SK-N-DZ (cell line): ENCODE measurements at places on chromosomes 2 and 18.
A peak's percentile ranks its signal among the peaks of the same experiment; 100 is the strongest.

DNA sequence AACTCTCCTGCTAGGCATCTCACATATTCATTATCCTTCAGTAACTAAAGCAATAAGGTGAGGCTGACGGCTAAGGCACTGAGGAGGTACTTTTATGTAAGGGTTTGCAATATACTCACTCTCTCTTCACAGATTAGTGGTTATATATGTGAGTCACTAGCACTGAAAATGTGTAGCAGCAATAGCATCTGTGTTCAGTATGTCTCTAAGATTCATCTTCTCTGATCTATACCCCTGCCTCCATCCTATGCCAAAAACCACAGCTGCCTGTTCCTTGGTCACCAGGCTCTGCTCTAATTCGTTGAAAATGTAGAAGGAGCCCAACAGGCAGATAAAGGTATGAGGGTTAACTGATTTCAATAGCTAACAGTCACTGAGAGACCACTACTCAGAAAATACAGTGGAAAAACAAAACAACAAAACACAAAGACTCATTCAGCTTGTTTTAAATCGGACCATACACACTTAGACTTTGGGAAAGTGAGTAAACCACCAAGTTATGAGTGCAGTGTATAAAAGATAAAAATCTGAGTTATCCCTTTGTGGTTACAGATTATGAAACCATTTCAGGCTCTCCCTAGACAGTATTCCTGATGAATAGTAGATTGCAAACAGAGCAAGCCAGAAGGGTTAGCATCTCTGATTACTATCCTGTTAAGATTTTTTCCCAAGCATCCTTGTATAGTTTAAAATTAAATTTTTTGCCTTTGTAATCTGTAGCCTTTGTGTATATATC lies 75.3 kb upstream of the CYP26B1 start:
- DNase-seq: no peak

DNA sequence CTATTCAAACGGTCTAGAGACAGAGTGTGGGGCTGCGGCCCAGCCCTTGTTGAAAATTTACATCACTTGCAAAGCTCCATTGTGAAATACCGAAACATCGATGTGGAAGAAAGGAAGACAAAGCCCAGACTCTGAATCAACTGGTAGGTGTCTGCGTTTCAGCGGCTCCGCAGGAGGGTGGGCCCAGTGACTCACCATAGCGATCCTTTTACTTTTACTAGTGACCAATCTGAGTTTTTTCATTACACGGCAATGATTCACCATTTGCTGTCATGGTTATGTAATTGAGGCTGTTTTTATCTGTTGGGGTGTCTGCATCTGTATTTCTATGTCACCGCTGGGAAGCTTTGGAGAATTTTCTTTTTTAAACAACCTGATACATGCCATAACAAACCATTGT lies 66.6 kb upstream of the ODC1 start:
- DNase-seq: no peak

DNA sequence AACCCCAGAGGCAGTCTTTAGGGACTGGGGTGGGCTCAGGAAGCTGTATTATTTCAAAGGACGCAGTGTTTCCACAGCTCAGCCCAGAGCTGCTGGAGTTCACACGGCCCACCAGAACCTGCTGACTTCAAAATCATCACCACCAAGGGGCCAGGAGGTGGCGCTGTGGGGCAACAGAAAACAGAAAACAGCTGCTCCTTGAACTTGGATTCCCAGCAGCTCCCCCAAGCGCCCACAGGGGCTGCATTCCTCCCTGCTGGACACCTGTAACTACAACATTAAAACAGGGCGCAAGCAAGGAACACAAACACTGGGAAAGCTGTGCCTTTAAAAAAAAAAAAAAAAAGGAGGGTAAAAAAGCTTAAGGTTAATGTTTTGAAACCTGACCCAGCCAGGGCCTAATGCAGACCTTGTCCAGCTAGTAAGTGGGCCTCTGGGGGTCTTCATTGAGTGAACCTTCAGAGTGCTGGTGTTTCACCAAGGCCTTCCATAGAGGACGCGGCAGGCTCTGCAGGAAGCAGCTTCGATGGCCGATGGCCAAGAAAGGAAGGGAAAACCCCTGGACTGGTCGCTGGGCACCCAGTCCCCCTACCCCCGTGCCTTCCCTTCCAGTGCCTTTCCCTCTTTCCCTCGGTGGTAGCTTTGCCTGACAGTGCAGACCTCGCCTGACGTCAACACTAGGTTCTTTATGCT lies 25.9 kb downstream of the MLPH start:
- DNase-seq: peak; percentile 89

DNA sequence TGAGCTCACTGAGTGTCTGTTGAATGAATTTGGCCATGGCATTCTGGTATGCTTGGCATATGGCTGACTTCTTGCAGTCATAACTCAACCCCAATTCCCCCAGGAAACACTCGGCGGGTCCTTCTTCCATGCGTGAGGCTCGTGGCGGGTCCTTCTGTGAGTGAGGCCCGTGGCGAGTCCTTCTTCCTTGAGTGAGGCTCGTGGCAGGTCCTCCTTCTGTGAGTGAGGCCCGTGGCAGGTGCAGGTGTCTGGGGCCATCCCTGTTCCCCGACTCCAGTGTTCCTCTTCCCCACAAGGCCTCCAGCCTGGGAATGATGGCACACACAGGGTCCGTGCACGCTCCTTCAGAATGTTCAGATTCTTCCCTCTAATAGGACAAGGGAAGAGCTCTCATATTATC lies 169.0 kb downstream of the EIPR1 start:
- DNase-seq: no peak

GRCh38 chr2:217671871-217672270 lies 330.9 kb downstream of the TNS1 start:
- no peak for DNase-seq

GRCh38 chr2:59733970-59734369 lies 819.5 kb downstream of the BCL11A start:
- DNase-seq: no peak

GRCh38 chr2:207330912-207331311 lies 165.2 kb upstream of the KLF7 start:
- peak; percentile 38 for DNase-seq

DNA sequence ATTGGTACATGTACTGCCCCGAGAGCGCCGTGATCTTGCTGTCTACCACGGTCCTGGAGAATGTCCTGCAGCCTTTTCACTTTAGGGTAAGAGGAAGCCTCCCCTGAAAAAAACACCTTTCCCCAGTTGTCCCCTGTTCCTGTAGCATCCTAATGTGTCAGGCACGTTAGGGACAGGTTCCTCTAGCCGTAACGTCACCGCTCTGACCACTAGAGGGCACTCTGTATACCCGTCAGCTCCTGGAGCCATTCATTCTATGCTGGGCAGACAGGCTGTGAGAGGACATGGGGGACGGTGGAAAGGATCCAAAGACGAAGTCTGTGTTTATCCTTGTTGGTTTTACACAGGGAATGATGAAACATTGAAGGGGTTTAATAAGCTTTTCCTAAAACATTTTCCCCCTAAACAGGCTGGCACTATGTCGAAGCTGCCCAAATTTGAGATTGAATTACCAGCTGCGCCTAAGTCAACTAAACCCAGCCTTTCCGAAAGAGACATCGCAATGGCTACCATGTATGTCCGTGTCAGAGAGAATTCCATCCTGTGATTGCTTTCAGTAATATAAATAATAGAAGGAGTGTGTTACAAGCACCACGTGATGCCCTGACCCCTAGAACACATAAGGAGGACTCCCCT lies 12.7 kb downstream of the RMC1 start:
- DNase-seq: peak; percentile 77

- DNase-seq: no peak
These were observed 40.4 kb upstream of the SELENOI start for GRCh38 chr2:26305540-26305939.

DNA sequence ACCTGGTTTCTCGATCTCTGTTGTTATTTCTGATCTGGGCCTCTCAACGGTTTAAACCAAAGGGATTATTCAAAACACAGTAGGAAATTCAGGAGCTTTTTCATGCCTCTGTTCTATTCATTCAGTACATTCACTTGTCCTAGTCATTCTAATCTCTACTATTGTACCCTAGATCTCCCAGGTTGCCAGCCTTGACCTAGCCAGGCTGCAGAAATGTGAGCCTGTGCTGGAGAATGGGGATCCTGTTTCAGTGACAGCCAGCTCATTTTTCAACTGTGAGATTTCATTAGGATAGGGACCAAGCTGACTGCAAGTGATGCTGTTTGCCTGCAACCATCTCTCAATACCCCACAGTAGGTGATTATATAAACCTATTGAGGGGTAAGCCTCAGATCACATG lies 186.2 kb downstream of the CMPK2 start:
- DNase-seq: peak; percentile 60

DNA sequence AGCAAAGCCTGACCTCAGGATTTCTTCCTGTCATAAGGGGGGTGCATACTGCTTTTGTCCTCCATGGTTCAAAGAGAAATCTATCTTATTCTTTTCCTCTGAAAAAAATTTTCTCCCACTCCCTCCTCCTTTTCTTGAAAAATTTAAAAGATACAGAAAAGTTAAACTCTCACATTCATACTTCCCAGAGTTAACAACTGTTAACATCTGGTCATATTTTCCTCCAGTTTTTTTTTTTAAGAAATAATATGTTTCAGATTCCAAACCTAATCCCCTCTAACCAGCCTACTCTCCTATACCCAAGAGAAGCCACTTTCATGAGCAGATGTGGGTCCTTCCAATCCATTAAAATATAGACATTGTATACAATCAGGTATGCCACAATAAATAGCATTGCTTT lies 378.9 kb upstream of the HNRNPA3 start:
- no peak for DNase-seq

GRCh38 chr18:75202696-75203365 lies 6.1 kb downstream of the PTGR3 start:
- DNase-seq: no peak

GRCh38 chr2:71277536-71278103 lies 50.7 kb upstream of the PAIP2B start:
- DNase-seq: peak; percentile 78

GRCh38 chr18:33201509-33201926 lies 239.0 kb downstream of the CCDC178 start:
- DNase-seq: peak; percentile 34

DNA sequence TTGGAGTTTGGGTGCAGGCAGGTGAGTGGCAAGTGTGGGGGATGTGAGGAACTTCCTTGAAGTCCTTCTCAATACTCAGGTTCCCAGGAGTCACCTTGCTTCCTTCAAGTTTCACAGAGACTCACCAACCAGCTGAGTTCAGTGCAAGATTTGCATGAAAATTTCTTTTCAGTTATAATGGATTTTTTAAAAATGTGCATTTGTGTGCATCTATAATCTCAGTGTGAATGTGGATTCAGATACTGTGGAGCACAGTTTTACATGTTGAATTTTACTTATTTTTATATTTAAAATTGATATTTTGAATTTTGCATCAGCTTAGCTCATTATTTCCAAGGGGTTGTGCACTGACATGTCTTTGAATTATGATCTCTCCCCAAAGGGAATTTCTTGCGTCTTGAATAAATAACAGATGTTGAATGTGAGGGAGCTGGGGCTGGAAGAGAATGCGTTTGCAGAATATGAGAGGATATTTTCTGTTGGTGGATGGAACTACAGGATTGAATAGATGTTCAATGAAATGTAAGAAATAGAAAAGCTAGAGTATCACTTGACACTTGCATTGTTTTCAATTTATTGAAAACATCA lies 184.3 kb downstream of the RPRM start:
- DNase-seq: no peak

GRCh38 chr2:71929482-71929772 lies 218.2 kb downstream of the CYP26B1 start:
- DNase-seq: no peak

GRCh38 chr2:27245626-27246025 lies 17.2 kb downstream of the SLC30A3 start:
- DNase-seq: no peak

DNA sequence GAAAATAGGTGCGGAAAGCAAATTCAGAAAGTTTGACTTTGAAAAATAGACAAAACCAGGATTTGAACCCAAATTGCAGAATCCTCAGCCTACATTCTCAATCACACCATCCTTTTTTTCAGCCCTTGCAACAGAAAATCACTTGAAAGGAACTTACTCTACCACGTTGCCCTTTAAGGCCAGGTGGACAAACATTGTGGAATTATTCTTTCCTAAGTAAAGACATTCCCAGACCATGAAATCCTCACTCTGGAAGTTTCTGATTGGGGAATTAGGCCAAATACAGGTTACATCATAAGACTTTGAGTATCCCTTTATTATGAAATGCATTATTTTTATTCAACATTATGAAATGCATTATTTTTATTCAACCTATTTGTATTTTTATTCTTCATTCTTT lies 259.4 kb downstream of the RAD51AP2 start:
- DNase-seq: no peak

DNA sequence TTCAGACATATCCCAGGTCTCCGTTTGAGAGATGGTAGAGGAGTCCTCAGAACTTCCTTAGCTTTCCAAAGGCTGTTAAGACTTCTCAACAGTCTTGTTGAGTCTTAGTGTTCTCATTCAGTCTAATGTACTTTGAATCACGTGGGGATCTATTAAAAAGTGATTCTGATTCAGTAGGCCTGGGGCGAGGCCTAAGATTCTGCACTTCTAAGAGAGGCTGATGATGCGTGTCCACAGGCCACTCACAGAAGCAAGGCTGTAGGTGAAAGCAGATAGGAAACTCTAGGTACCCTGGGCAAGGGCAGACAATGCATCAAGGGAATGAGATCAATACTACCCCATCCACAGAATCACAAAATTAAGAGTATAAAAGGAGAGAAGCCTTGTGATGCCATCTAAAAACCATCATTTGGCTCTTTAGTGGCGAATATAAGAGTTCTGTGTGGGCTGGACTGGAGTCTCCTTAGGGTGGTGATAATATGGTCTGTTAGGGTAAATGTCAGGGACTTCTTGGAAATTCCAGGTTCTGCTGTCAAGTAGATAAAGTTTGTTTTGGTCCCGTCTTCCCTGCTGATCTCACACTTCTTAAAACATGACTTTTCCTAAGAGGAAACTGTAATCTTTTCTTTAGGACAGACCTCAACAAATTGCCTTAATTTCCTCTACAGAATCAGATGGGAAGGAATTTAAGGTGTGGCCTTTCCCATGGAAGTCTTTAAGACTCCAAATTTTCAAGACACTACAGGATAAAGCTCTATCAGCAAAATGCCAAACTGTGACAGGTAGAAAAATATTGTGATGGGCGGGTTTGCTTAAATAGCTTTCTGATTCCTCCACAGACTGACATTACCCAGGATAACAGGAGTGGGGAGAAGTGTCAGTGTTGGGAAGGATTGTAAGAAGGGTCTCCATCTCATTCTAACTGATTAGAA lies 45.7 kb upstream of the NEMP2 start:
- no peak for DNase-seq

GRCh38 chr18:46053368-46054095 lies 18.5 kb downstream of the PSTPIP2 start:
- no peak for DNase-seq

DNA sequence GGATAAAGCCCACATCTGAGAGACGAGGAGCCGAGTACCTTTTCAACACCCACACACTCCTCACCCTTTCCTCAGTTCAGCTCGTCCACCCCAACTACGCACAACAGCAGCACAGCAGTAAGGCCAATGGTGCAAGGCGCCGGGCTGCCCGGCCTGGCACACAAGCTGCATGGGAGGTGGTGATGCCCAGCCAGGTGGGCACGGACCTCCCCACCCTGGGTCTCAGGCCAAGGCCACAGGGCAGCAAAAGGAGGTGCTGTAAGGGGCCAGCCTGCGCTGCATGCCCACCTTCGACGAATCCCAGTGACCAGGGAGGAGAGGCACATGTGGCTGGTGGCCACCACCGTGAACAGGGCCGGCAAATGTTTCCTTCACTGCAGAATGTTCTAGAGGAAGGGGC lies 36.5 kb upstream of the MLPH start:
- no peak for DNase-seq
